ENCODE measurements at places on chromosomes 3 and 15. TPM values are rescaled to one million over a fixed set of nuclear protein-coding genes. Genes with fewer than 3 reads are reported as not detected.

Gene CXCR6
- total RNA-seq: not detected

- DNase-seq: no peak
Observed at GRCh38 chr15:99253381-99254090, 2.3 kb downstream of the LRRC28 start.

DNA sequence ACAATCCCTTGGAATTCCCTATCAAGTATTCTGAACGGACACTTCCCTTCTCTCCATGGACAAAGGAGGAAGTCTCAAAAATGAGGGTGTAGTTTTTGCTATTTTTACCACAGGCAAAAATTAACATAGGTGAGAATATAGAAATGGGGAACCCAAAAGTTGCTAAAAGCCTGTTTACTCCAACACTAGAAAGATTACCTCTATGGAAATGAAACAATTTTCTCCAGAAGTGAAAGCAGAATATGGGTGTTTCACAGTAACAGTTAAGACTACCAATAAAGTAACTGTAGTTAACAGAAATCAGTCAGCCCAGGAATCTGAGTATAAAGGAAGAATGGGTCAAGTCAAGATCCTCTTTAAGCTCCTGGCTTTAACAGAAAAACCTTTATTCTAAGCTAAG lies 9.3 kb downstream of the TRA2B start:
- DNase-seq: no peak

GRCh38 chr3:11542551-11542950 lies 101.2 kb downstream of the VGLL4 start:
- DNase-seq: no peak

Data from H1 (cell line).